ENCODE measurements at places on chromosomes 13 and 19.
A peak's percentile ranks its signal among the peaks of the same experiment; 100 is the strongest.

DNA sequence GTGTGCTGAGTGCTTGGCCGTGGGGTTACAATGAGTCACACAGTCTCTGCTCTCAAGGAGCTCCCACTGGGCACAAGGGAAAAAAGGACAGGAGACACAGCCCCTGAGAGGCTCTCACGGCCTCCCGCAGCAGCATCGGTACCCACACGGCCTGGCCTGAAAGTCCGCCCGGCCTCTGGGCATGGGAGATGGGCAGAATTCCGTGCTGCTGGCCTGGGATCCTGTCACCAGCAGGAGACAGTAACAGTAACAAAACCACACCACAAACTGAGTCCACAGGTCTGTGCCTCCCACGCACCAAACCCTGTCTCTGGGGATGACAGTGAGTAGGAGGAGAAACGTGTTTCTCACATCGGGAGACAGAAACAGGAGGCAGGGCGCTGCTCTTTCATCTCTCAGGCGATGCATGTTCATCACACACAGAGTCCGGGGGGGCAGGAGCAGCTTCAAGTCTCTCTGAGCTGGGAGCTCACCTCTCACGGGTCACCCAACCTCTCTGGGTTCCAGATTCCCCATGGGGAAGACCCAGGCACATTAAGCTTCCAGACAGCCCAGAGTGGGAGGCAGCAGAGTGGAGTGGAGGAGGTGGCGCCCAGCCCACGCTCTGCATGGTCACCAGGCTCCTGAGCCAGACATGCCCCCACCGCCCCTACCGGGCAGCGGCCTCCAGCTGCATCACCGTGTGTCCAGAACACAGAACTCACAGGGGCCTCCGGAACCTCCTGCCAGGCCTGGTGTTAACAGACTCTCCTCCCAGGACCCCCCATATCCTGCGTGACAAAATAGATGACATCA is 124.7 kb upstream of the VSTM2B start:
- DNase-seq, result no peak

DNA sequence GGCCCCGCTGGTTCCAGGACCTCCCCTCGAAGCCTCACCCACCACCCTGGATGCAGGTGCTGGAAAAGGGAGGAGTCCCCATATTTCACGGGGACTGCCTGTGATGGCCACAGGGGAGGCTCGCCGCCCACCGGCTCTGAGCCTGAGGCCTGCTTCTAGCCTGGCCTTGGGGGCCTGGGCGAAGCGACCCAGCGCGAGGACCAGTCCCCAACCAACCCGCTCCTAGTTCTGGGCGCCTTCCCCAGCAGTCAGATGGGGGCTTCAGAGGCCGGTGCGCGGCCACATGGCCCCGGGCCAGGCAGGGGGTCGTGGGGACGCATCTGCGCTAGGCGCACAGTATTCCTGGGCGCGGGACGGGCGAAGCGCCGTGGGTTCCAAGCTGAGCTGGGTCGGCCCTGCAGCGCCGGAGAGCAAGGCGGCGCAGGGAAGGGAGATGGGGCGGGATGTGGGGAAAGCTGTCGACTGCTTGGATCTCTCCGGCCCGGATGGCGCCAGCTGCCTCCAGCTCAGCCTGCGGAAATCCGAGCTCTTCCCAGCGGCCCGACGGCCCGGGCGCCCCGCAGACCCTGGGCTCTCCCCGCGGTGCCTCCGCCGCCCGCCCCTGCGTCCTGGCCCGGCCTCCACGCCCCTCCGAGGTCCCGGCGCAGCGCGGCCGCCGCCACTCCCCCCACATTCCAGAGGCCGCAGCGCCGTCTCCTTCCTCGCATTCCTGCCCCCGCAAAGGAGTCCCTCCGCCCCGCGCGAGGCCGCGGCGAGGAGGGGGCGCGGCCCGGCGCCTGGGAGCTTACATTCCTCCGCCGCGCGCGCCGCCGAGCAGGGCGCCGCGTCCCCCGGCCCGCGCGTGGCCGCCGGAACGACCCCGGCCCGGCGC is at the start of gene WTIP:
WTIP (plus strand) TSS at position 788 of the 871 bp plus-strand sequence. CDS start 217 bp downstream, outside the sequence.
- peak; percentile 80 for DNase-seq

DNA sequence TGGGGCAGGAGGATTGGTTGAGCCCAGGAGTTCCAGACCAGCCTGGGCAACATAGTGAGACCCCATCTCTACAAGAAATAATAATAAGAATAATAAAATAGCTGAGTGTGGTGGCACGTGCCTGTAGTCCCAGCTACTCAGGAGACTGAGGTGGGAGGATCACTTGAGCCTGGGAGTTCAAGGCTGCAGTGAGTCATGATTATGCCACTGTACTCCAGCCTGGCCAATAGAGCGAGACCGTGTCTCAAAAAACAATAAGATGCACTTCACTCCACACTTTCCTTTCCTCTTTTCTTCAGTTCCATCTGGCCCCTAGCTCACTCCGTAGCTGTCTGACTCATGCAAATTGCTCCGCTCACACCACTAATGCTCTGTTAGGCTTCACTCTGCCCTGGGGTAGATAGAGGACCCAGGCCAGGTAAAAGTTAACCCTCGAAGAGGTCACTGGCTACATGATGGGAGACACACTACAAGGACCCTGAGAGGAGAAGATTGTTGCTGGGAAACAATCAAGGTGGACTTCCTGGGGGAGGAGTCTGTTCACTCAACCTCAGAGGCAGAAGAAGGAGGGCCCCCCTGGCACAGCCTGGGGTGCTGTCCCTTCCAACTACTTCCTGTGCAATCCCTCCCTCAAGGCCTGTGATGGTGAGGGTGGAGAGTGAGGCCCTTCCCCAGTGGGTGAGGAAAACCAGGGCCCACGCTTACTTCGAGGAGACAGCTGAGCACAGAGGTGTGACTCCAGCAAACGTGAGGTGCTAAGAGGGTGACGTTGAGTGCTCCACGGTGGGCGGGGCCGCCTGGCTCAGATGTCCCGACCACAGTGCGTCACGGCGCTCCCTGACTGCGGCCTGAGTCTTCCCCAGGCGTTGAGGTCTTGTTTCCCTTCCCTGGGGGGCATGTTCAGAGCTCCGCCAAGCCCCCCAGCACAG is 8.8 kb upstream of the TNFSF9 start:
- no peak for DNase-seq

- no peak for DNase-seq
These were observed 36.7 kb downstream of the CUL4A start for GRCh38 chr13:113245849-113246796.

- no peak for DNase-seq
These were observed 8.8 kb upstream of the BBC3 start for GRCh38 chr19:47239610-47240296.

GRCh38 chr13:72317346-72318109 is 409.9 kb downstream of the MZT1 start:
- DNase-seq, result no peak
